ENCODE measurements at places on chromosomes 2 and 18.

DNA sequence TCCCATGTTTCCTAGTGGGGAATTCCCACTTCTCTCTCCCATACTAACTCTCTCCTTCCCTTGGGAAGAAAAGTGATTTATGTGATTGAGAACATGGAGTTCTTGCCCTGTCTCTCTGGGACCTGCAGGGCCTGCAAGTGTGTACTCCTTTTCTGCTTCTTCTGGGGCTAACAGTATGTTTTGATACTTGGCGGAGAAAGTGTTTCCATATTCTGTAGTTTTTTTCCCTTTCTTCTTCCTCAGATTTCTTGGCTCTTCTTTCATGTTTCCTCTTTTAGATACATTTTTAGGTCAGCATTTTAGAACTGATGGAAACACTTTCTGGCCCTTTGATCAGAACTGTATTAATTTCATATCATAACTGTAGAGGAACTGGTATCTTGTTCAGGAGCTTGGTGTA, 352.2 kb downstream of the DLGAP1 start:
- no peak for DNase-seq

- no peak for DNase-seq
Measured at GRCh38 chr2:65724752-65725151, 292.4 kb upstream of the SPRED2 start.

GRCh38 chr2:41970988-41971660, 76.7 kb upstream of the PKDCC start:
- DNase-seq = no peak

- no peak for DNase-seq
Measured at GRCh38 chr2:39124746-39125057, 3.9 kb upstream of the SOS1 start.

DNA sequence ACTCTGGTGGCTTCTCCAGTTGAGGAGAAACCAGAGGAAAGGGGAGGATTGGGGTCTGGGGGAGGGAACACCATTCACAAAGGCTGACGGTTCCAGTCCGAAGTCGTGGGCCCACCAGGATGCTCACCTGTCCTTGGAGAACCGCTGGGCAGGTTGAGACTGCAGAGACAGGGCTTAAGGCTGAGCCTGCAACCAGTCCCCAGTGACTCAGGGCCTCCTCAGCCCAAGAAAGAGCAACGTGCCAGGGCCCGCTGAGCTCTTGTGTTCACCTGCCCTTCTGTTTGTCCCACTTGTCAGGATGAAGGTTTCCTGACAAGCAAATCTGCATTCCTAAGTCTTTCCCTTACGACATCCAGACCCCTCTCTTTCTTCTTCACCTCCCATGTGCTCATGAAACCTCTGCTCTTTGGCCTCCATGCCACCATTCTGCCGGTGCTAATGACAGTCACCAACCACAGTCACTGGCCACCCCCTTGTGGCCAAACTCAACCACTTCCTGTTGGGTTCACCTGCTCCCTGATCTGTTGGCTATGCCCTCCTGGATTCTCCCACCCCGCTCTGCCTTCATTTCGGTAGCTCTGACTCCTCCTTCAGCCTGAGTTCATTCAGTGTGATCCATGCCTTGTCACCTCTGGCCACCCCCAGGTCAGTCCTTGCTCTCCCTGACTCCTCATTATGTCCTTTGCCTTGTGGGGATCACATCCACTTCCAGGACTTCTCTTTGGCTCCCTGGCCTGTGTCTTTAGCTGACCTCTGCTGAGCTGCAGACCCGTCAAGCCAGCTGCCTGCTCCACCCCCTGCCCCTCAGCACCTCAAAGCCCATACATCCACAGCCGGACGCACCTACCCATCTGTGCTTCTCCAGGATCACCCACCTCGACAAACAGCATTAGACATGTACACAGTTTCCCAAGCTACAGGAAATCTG, 17.6 kb downstream of the EMX1 start:
- DNase-seq = no peak

DNA sequence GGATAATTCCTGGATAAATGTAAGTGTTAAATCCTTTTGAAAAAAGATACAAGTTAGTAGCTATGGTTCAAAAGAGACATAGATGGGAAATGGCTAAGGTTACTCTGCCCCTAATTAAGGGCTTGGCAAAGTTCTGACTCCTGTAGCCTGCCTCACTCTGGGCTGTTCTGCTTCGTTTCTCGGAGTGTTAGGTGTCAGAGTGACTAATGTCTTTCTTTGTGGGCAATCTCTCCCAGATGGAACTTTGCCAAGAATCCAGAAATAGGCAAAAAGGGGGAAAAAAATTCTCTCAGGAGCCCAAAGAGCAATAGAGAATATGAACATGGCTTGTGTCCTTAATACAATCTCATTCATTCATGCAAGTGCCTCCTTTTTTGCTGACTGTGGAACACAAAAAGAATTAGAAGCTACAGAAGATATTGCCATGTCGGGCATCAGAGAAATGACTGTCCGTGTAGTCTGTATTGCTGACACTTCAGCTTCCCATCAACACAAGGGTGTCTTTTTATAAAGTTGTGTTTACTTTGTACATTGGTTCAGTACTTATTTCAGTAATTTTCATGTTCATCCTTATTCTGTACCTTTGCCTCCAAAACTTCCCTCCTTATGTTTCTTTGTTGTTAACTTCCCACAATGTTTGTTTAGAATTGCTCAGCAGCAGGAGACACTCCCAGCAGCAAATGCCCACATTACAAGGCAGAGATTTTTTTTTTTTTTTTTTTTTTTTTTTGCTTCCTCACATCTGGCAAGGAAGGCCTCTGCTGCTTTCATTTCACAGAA, 134.0 kb downstream of the FTCDNL1 start:
- no peak for DNase-seq

DNA sequence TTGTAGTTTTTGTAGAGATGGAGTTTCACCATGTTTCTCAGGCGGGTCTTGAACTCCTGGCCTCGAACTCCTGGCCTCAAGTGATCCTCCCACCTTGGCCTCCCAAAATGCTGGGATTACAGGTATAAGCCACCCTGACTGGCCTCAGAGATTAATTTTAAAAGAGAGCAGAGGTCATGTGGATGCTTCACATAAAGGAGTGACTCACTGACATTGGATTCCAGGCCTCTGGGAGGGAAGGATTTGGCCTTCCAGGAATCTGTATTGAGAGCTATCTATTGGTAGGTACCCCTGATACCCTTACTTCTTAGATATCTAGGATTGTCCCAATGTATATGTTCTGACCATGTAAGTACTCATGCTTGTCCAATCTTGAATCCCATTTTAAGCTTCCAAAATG, 138.4 kb downstream of the FAM161A start:
- DNase-seq = no peak

- DNase-seq = no peak
Measured at GRCh38 chr18:75250471-75250821, 39.8 kb downstream of the TSHZ1 start.

- DNase-seq = no peak
Measured at GRCh38 chr2:116580209-116580608, 1234.3 kb upstream of the DDX18 start.

DNA sequence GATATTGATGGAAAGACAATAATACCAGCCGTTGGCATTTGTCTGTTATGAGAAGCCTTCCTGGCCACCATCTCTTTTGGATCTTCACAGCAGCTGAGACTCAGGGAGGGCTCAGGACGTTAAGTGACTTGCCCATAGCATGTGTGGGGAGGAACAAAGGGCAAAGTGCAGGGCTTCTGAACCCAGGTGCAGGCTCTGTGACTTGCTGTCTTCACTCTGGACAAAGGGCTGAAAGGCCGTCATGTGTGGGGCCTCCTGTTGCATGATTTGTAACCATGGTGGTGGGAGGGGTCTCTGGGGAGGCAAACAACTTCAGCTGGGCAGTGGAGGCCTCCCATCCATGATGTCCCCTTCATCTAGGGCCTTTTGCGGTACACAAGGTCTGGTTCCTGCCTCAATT, 65.5 kb upstream of the SIX2 start:
- DNase-seq = no peak

DNA sequence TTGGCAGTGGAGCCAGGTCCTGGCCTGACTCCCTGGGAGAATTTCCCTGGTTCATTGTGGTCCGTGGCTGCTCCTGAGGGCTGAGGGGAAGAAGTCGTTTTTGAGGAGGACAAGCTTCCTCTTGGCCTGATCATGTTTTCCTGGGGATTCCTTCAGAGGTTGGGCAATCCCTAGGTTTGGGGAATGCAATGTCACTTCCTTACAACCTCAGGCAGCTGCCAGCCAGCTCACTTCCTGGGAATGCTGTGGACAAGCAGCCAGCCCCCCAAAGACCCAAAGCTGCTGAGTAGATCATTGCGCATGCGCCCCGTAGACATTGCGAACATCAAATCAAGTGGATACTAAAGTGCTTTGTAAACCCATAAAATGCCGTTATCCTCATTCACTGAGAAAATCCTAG, 7.7 kb upstream of the DNMT3A start:
- DNase-seq = no peak

GRCh38 chr2:123746006-123746405, 279.1 kb upstream of the CNTNAP5 start:
- DNase-seq = no peak

DNA sequence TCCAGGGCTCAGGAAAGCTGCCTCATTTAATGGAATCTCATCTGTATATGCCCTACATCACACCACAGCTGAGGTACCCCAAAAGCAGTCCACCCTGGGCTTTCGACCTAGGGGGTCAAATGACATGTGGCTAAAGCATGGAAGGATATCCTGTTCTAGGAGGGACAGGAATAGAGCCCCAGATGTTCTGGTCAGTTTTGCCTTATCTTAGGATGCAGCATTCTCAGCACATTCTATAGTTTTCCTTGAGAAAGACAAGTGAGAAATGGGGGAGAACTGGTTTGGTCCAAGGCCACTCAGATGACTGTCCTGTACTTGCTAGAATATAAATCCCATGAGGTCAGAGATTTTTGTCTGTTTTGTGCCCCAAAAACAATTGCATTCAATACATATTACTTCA, 688.0 kb upstream of the ZEB2 start:
- no peak for DNase-seq

- DNase-seq = no peak
Measured at GRCh38 chr2:20191714-20192569, 33.0 kb downstream of the SDC1 start.

DNA sequence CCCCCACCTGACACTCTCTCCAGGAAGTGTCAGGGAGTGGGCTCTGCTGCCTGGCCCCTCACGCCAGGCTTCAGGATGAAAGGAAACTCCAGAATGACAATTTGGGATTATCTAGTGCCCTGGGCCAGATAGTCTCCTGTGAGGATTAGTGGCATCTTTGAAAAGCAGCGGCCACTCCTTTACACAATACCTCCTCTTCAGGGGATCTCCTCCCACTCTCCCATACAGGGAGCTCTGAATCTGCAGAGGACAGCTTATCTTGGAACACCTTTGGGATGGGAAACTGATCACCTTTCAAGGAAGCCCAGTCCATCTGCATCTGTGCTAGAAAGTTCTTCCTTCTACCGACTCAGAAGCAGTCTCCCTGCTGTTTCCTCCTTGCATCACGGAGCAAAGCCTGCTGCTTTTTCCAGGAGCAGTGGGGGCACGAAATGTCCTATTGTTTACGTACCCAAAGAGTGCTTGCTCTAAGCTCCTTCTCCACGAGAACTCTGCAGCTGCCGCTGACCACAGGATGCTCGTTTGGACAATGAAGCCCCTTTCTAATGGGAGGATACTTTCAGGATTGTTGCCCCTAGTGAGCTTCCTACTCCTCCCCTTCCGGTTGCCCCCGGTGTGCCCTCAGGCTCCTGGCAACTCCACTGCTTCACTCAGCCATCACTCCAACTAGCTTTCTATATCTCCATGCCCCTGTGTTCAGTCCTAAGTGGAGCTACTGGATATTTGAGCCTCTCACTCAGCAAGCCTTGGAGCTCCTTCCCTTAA, 31.5 kb downstream of the SIX3 start:
- DNase-seq = no peak

- no peak for DNase-seq
Measured at GRCh38 chr2:104547221-104547620, 306.7 kb upstream of the POU3F3 start.

DNA sequence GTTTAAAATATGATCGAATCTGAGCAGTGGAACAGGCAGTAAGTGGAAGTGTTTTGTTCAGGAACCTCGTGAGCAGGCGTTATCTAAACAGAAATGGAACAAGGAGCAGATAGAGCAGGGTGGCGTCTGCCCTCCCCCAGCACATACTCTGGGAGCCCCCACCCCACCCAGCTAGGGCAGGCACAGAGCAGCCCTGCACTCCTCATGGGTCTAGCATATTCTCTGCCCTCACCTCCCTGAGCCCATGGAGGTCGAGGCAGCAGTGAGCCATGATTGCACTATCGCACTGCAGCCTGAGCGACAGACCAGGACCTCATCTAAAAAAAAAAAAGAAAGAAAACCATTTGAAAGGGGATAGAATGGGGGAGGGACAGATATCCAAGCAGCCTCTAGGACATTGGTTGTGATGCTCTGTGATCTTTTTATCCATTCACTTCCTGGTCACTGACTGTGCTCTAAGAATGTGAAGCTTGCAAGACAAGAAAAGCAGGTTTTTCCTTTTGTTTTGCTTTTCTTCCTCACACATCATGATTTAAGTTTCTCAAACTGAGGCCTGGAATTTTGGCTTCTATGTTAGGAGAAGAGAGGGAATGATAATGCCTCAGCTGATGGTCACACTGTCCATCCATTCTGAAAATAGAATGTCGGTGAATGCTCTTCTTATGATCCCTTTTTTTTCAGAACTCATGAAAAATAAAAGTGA, 3.1 kb downstream of the MLPH start:
- DNase-seq = no peak

GRCh38 chr2:101766337-101766736, 68.8 kb downstream of the MAP4K4 start:
- DNase-seq = no peak

GRCh38 chr2:166610180-166610912, 116.3 kb upstream of the SCN7A start:
- no peak for DNase-seq

- no peak for DNase-seq
Measured at GRCh38 chr18:32530947-32531651, 60.4 kb upstream of the GAREM1 start.

GRCh38 chr2:240135706-240136012, 446 bp downstream of the COPS9 start:
- DNase-seq = no peak

DNA sequence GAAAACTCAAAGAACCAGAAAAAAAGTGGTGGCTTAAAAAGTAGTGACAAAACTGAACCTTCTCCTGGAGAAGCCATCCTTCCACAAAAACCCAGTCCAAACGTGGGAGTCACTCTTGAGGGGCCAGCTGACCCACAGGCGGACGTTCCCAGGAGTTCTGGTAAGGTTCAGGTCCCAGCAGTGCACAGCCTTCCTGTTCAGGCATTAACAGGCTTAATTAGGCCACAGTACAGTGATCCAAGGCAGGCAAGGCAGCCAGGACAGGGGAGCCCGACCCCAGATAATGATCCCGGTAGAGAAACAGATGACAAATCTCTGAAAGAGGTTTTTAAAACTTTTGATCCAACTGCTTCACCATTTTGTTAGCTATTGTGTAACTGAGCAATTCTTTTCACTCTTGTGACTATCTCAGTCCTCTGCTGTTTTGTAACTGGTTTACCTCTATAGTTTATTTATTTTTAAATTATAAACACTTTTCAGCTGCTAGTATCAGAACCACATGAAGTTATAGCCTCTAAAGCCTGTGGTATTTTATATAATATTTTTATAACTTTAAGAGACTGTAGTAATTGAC, 56.8 kb downstream of the ZC3H6 start:
- no peak for DNase-seq

All from AG09319 (cell line).